ENCODE measurements at places on chromosomes 2 and 18.

- no peak for DNase-seq
Measured at GRCh38 chr2:207041786-207042554, 102.7 kb downstream of the CPO start.

- DNase-seq, result peak; percentile 57
Measured at GRCh38 chr2:208025037-208025813, at the start of gene PLEKHM3. Gene PLEKHM3 (minus strand): TSS chr2:208025527. CDS start chr2:208001639, 23,888 bp downstream.

DNA sequence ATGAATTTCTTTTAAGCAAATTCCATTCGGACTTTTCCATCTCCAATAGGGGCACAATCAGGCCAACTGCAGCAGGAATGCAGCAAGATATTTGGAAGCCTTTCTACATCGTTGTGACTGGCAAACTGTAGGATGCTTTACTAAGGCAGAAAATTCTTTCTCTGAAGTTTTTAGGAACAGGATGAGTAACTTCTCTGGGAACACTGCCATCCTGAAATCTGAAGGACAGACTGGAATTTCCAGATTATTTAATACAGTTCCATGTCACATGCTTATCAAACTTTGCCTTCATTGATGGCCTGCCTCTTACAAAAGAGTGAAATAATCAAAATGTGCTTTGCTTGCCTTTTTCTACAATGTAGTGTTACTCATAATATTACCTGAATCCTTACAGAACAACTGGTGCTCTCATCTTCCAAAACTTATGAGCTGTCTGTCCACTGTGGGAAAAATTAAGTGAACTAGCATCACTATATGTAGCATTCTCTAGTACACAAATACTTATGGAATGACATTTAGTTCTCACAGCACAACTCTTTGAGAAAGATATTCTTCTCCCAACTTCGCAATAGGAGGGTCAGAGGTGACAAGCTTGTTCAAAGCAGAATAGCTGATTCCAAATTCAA lies 32.0 kb upstream of the MAP2 start:
- no peak for DNase-seq

DNA sequence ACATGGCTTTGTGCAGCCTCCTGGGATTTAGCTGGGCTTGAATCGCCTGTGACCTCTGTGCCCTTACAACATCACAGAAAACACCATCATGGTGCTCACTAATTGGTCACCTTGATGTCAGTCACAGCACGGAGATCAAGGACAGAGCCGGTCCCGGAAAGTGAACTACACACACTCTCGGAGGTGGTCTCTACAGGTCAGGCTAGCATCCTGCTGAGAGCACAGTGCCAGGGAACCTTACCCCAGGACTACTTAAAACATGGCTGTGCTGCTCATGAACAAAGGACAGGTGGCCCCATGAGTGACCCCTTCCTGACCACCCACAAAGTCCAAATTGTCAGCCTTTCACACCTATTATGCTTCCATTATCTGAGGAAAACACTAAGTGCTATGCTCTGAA lies 1782.1 kb upstream of the CELF4 start:
- DNase-seq, result no peak

DNA sequence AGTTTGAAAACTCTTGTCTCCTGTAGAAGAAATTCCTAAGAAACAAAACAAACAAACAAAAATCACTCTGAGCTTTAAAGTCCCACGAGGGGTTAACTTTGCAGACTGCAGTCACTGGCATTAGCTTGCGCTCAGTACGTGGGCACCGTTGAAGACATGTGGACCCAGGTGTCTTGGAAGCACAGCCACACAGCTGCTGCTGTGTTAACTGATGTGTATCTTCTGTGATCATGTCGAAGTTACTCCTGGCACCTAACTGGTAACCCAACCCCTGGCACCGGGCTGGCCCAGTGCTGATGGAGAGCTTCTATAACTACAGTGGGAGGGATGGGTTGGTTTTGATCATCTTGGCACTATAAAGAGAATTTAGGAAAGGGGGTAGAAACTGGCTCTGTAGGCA lies 51.6 kb upstream of the FHL2 start:
- DNase-seq, result no peak

- DNase-seq, result no peak
Measured at GRCh38 chr18:31835528-31836133, 75.0 kb upstream of the SLC25A52 start.

- no peak for DNase-seq
Measured at GRCh38 chr2:207370646-207371045, 159.1 kb upstream of the CREB1 start.

- no peak for DNase-seq
Measured at GRCh38 chr2:155748131-155748530, 584.4 kb downstream of the NR4A2 start.

DNA sequence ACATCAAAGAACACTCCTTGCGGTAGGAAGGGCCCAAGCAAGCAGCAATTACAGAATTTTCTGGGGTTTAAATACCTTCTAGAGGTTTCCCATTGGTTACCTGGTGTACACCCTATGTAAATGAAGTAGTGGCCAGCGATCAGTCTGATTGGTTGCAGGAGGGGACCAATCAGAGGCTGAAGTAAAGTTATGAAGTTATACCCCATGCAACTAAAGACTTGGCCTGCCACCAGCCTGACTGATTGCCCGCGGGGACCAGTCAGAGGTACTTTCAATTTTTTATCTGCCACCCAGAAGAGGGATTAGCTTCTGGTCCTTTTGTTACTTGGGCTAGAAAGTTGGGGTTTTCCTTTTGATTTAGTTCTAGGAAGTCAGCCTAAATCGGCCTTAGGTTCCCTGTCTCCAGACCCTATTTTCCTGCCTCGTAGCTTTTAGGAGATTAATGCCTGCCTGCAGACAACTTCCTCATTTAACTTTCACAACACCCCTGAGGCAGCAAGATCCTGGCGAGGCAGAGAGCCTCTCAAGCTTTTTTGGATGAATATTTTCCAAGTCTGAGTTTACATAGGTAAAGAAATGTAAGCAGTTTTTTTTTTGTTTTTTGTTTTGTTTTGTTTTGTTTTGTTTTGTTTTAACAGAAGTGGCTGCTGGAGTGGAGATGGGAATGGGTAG lies 1.5 kb upstream of the DGUOK start:
- DNase-seq, result no peak

GRCh38 chr18:37567061-37567993 lies 1.7 kb upstream of the CELF4 start:
- no peak for DNase-seq

GRCh38 chr2:239960929-239961661 lies 64.0 kb downstream of the NDUFA10 start:
- DNase-seq, result no peak
